Stimulated activated CD4-positive, alpha-beta T cell treated with anti-CD3 and anti-CD28 coated beads, Interleukin-1b, Interleukin-23, amount 100 ng/mL, for 1 hour (primary cell): ENCODE measurements at places on chromosomes 1 and 21.

DNA sequence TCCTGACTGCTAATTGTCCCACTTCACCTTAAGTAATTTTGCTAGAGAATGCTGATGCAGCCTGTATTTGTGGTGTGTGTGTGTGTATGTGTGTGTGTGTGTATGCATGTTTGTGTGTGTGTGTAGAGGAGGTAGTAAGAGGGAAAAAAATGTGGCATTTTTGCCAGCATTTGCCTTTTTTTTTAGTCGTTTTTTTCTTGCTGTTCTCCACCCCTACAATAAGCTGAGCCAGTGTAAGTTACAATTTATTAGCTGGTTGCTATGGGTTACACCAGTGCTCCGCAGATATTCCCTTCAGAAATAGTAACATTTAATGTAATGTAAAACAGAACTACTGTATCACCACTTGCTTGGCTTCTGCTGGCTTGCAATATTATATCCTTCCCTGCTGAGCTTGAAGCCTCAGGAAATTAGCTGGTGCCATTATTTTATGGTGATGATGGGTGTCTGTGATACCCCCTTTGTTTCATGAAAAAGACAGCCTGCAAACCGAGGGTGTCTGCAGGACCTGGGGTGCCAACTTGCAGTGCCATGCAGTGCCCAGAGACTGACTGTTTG is 23.4 kb upstream of the IGSF3 start:
- no peak for DNase-seq

- DNase-seq: no peak
Measured at GRCh38 chr21:33019885-33020557, 5.7 kb upstream of the OLIG2 start.

DNA sequence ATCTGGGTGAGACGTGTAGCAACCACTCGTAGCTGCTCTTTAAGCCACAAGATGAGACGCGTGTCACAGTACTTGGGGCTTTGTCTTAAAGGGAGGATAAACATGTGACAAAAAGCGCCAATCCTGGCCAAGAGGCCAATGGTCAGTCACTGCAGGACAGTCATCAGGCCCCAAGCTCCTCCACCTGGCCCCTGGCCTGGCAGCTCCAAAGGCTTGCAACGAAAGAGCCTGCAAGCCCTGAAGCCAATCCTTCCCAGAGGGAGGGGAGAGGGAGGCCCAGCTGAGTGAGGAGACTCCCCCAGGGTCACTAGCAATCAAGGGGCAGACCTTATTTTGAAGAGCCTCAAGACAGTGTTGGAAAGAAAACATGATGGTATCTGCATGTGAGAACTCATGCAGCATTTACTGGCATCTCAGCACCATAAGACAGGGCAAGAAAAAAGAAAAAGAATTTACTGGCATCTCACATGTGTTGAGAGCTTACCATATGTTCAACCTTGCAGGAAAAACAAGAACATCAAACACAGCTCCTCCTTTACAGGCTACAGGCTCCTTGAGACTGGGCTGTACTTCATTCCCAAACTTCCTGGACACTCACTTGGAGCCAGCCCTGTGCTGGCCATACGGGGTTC is 11.4 kb downstream of the GLIS1 start:
- DNase-seq: no peak

DNA sequence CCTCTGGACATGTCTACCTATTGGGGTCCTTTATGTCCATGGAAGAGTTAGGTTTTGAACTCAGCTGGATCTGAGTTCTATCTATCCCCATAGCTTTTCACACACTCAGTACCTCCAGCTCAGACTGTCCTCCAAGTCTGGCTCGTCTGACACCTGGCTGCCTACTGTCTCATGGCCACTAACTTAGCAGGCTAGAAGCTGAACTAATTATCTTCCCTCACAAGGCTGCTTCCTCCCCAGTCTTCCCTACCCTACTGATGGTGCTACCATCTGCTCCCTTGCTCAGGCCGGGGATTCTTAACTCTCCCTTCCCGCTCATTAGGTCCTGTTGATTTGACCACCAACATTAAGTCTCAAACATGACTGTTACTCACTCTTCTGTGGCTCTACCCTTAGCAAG is 13.4 kb downstream of the VANGL2 start:
- DNase-seq: no peak

GRCh38 chr1:185014941-185015340 is 30.4 kb upstream of the RNF2 start:
- DNase-seq: no peak
